ENCODE measurements at places on chromosomes 2 and 18.

GRCh38 chr2:29400930-29401653, 285.9 kb downstream of the CLIP4 start:
- DNase-seq: no peak

GRCh38 chr18:73511771-73512503, 635.7 kb downstream of the FBXO15 start:
- no peak for DNase-seq

DNA sequence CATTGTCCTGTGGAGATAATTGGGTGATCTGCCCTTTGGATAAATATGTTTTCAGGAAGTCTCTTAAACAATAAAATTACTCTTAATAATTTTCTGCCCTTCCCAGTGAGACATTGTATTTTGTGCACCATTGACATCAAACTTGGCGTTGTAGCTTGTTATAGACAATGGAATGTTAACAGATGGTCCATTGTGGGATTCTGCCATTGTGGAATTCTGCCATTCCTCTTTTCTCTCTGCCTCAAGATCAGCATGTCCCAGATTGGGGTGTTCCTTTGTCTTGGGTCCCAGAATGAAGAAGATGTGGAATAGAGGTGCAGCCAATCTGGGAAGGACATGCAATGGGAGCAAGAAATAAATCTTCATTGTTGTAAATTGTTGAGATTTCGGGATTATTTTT, 15.1 kb upstream of the LDAH start:
- DNase-seq: no peak

GRCh38 chr2:25788457-25788856, 89.8 kb downstream of the ASXL2 start:
- DNase-seq: no peak

DNA sequence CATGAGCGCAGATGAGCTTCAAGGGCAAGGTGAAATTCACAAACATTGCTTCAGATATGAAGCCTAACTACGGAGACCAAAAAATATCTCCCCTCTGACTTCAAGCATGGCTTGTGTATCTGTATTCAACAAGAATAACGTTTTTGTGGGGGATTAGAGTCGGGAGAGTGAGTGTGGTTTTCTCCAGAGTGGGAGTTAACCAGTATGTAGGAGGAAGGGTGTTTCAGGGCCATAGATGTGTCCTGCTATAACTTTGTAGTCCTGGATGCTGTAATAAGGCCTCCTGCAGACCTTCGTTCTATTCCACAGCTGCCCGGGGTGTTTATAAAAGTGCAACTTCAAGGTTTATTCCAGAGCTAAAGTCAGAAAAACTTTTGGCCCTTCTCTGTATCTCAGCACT, 12.9 kb upstream of the C2orf74 start:
- no peak for DNase-seq

- DNase-seq: no peak
Measured at GRCh38 chr2:240522406-240522805, 35.4 kb downstream of the ANKMY1 start.

DNA sequence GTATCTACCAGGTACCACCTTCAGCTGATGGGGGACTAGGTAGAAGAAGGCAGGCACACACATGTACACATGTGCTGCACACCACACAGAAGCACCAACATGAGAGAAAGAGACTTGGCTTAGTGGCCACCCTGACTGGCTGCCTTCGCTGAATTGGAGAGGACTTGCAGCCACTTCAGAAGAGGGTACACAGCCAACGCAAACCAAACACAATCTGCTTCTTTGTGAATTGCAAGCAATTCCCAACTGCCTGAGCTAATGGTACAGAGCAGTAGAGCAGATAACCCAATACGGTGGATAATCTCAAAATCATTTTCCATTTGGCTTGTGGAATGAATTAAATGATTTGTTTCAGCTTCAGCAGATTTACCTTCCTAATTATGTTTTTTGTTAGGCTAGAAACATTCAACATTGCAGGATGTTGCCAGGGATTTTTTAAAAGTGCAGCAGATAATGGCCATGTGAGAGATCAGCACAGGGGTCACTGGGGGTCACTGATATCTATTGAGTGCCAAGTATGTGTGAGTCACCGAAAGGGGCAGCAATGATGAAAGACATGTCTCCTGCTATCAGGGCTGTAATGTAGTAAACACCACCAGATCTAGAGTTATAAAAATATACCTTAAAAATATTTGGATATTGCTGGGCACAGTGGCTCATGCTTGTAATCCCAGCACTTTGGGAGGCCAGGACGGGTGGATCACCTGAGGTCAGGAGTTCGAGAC, 652.6 kb downstream of the BCL11A start:
- no peak for DNase-seq

GRCh38 chr2:16511041-16511440, 154.6 kb downstream of the CYRIA start:
- no peak for DNase-seq

- no peak for DNase-seq
Measured at GRCh38 chr2:65586516-65586915, 154.1 kb upstream of the SPRED2 start.

GRCh38 chr2:86596118-86596517, 27.5 kb downstream of the RNF103 start:
- DNase-seq: no peak

DNA sequence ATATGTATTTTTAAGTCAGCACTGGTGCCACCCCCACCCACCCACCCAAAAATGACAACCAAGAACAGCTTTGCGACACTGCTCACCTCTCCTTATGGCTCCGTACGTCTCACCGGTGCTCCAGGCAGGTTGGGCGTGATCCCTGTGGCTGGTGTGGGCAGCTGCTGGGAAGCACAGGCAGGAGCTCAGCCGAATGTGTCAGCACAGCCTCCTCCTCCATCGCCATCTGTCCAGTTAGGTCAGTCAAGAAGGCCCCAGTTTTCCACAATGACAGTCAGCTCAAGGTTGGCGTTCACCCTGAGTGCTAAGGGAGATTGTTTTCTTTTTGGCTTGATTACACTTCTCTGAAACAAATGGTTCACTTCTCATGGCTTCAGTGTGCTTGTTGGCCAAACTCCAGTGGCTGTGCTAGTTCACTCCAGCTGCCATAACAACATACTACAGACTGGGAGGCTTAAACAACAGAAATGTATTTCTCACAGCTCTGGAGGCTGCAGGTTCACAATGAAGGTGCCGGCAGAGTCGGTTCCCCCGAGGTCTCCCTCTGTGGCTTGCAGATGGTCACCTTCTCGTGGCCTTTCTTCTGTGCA, 30.2 kb downstream of the AMER3 start:
- no peak for DNase-seq

GRCh38 chr18:22106536-22107292, 62.7 kb upstream of the GATA6 start:
- DNase-seq: no peak

GRCh38 chr2:7444626-7445025, 527.4 kb downstream of the RNF144A start:
- DNase-seq: no peak

DNA sequence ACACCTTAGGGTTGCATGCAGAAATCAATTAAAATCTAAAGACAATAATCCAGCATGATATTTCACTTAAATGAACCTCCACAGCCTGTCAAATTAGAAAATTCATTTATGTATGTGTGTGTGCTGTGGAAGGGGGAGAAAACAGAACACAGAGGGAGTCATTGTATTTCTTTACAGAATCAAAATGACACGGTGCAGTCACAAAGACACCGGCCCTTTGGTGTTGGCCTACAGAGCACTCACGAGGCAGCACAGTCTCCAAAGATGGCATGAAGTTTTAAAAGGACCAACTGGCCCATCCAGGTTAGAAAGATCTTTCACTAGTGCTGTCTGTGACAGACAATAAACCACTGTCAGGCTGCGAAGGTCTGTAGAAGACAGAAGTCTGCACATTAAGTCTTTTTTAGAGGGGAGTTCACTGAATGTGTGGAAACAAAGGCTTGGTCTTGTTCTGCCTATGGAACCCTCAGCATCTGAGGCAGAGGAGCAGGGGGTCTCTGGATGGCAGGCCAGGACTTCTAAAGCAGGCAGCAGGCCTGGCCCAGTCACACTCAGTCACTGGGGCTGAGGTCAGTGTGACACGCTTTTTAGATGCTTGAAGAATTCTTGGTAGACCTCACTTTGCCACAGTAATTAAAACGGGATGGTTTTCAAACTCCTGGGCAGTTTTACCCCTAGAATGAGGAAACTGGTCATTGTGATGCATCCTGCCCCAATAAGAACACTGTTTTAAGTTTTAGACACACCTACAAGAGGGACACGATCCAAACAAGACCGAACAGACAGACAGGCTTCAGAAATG, 184.9 kb downstream of the AFF3 start:
- DNase-seq: no peak

DNA sequence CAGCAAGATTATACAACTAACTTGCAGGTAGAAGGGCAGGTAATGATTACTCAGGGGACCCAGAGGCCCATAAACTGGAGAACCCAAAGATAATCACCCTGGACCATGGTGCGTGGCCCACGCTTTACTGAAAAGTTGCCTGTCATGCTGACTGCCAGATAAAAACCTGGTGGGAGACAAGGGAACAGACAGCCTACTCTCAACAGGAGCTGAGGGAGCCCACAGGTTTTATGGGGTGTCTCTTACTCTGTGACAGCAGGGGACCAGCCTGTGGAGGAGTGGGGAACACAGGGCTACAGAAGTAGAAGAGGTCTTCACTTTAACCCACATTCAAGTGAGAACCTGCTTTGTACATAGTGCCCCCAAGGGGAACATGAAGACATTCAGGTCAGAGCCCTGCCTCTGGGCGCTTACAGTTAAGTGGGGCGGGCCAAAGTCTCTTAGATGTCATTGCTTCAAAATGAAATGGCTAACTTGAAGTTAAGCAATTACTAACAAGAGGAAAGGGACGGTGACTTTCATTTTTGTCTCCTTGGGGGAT, 60.4 kb downstream of the DHRS9 start:
- no peak for DNase-seq

DNA sequence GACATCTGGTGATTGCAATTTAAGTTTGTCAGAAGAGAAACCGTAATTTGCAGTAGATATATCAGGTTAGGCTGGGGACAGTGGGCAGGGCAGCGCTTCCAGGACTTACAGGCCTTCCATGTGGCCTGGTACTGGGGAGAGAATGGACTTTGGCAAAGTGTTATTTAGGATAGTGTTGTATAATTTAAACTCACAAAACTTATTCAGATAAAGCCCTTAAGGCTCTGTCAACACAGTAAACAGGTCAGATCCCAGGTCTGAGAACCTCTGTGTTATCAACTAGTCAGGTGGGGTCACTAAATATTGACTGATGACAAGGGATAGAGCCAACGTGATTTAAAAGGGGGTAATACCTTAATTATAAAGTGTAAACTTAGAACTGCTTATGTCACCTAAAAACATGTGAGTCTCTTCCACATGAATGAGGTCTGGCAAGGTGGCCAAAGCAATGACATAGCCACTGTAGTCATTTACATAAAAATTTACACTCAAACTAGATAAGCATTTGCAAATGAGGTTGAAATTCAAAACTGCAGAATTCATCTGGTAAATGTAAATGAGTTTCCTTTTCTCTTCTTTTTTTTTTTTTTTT, 80.2 kb upstream of the DNMT3A start:
- DNase-seq: no peak
